ENCODE measurements at places on chromosomes 2 and 18. TPM values are rescaled to one million over a fixed set of nuclear protein-coding genes. Genes with fewer than 3 reads are reported as not detected.

Gene TFCP2L1
- total RNA-seq, result 0.11 TPM

Gene PSMA8
- total RNA-seq, result 1.7 TPM

Gene DES
- total RNA-seq, result not detected

Gene CDC42EP3
- 39.1 TPM for total RNA-seq

Gene SLC25A52
- total RNA-seq, result not detected

Gene MYO3B
- 0.18 TPM for total RNA-seq

Gene SERPINB12
- total RNA-seq, result not detected

DNA sequence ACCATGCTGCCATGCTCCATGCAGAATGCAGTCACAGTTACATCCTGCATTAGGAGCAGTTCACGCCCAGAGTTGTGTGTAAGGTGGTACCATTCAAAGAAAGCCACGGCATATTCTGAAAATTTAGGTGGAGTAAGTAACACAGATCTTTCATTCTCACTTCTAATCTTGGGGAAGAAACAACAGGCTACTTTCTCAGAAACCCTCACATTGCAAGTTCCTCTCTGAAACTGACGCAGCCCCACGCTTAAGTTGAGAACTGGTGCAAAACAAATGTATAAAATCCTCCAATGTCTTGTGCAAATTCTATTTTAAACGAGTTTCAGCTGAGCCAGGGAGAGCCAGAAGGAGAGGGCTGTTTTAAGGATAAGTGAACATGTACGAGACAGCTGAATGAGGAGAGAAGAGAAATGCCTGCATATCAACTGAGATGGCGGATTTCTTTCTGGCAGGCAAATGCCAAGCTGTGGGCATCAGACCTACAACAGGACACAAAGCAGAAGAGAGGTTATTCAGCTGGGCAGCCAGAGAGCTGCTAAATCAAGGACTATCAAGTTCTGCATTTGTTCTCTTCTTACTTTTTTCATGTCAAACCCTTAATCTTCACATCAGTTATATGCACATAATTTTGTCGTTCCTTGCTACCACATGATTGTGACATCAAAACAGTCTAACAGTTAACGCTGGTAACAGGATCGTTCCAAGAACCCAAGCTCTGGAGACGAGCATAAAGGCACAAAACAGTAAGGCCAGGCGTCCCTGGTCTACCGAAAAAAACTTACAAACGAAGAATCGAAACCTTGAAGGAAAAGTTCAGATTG is 6.4 kb downstream of the ARL4C start:
- DNase-seq, result no peak

- DNase-seq, result no peak
These were observed 50.5 kb downstream of the ZNF516 start for GRCh38 chr18:76444446-76445105.

GRCh38 chr2:149720615-149721014 is 133.0 kb upstream of the MMADHC start:
- no peak for DNase-seq

GRCh38 chr2:172977270-172978062 is 98.2 kb upstream of the MAP3K20 start:
- no peak for DNase-seq

- DNase-seq, result no peak
These were observed 29.9 kb upstream of the ALKAL2 start for GRCh38 chr2:317501-318424.

DNA sequence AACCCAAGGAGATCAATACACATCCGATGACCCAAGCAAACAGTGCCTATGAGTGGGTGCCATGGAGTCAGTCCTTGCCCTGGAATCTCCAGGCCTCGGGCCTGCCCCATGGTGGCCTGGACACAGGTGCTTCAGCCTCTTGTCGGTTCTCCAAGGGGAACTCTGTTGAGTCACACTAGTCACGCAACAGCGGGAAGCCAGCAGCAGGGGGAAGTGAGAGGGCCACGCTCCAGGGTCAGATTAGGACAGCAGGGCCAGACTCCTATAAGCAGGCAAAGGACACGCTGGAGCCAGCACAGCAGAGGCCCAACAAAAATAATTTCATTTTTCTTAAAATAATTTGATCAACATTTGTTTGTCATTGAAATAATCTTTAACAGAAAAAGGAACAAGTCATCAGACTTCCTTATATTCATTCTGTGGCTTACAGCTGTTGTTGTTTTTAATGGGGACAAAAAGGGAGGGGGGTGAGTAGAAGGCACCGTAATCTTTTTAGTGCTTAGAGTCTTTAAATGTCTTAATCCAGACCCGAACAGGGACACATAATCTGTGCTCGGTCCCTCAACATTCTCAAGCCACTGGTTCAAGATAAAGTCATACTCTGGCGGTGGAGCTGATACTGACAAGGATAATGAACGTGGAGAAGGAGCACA is 16.4 kb upstream of the ARMC9 start:
- no peak for DNase-seq

- no peak for DNase-seq
These were observed at the start of gene FSHR for GRCh38 chr2:49154140-49154539. FSHR (minus strand) TSS chr2:49154515; CDS start chr2:49154417, 98 bp downstream.

DNA sequence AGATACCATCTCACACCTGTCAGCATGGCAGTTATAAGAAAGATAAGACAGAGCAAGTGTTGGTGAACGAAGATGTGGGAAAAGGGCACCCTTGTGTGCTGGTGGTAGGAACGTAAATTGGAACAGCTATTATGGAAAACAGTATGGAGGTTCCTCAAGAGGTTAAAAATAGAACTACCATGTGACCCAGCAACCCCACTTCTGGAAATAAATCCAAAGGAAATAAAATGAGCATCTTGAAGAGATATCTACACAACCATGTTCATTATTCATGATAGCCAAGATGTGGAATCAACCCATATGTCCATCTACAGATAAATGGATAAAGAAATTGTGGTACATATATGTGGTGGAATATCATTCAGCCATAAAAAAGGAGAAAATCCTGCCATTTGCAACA is 26.9 kb downstream of the NGEF start:
- no peak for DNase-seq

DNA sequence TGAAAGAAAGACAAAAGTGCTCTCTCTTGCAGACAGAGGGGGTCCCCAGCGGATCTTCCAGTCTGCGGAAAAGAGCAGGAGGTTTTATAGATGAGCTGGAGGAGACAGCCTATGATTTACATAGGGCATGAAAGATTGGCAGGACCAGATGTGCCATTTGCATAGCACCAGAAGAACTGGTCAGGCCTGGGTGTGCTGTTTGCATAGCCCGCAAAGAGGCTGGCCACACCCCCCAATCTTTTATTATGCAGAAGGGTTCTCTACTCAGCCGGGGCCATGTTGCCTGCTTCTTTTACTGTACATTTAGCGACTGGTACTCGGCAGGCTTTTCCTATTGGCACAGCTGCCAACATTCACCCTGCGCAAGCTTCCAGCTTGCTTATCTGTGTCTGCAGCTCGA is 317.6 kb downstream of the GALR1 start:
- DNase-seq, result no peak

Measured in CD8-positive, alpha-beta memory T cell (primary cell).